Activated B cell treated with CpG ODN at 0.5 μM for 24 hours (primary cell): ENCODE measurements at places on chromosomes 11 and 22. TPM values are rescaled to one million over a fixed set of nuclear protein-coding genes. Genes with fewer than 3 reads are reported as not detected.

DNAJB7 gene
- total RNA-seq, result not detected in 2 replicates

DNA sequence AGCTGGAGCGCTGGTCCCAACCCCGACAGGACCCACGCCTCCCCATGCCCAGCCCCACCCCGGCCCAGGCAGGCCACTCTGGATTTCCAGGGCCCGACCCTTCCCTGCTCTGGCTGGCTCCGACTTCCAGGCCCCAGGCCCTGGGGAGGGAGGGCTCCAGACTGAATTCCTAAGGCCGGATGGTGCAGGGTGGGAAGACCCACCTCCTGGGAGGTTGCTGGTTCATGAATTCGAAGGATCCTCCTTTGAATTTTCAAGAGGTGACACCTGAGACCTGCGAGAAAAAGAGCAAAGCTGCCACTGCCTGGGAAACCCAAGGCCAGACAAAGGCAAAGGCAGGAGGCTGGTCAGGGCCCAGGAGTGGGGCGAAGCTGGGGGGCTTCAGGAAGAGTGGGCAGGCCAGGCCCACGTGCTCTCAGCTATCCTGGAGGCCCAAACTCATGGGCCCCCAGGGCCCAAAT, 47.0 kb upstream of the LINC01488 start:
- DNase-seq, result no peak

GRCh38 chr11:117538263-117539135, 210.8 kb downstream of the CEP164 start:
- no peak for DNase-seq

DNA sequence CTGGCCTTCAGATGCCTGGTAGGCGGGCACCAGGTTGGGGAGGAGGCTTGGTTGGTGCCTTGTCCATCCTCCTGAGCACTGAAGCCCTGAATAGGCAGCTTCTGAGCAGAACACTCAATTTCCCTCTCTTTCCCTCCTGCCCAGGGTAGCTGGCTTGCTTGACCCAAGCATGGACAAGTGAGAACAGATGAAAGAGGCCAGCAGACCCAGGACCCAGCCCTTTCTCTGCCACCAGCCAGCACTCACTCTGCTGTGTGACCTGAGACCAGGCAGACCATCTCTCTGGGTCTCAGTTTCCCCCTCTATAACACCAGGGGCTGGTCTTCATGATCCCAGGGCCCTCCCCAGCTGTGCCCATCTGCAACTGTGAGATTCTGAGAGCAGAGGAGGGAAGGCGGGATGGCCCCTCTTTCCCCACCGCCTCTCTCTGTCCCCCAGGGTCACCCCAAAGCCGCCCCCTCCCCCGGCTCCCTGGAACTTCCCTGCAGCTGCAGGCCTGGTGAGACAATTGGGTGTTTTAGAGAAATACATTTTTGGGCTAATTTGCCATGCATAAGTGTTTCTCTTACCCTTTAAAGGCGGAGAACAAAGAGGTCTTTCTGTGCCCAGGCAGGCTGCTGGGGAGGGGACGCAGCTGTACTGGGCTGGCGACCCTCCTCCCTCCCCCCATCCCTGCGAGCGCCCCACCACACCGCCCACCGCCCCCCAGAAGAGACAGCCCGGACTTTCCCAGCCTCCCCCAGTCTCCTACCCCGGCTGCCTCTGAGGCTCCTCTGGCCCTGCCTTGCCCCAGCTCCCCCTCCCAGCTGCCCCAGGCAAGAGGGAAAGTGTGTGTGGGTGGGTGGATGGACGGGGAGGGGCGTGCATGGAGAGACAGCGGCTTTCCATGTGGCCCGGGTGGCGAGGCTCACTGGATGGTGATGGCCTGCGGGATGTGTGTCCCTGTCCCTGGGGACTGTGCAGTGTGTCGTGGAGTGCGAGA, 30.8 kb upstream of the PICK1 start:
- DNase-seq, result no peak

DNA sequence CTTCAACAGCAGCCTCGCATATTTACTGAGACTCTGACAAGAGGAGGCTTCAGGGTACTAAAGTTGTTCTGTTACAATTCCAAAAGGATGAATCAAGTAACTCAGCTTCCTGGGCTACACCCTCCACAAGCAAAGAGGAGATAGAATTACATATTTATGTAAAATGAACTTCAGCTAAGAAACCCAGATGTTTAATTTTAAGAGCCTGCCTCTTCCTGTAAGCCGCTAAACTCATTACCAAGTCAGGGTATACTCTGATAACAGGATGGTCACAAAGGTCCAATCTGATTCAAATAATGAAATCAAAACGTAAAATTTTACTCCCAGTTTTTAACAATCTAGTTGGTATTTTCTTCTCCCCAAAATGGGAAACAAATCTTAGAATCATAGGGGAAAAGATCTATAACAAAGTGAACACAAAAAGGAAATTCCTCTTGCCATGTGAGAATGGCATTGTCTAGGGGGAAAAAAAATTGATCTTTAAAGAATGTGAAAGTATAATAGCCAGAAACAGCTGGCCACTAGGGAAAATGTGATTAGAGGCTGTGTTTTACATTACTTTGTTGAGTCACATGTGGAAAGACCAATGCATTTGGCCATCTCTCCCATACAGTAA, 30.9 kb downstream of the CHEK2 start:
- no peak for DNase-seq

CARS1 gene
- 95.9 and 110 TPM in 2 replicates for total RNA-seq

FGF19 gene
- total RNA-seq, result not detected in 2 replicates

TRIM48 gene
- total RNA-seq, result not detected in 2 replicates

- DNase-seq, result no peak
Observed at GRCh38 chr11:118643142-118643994, 36.0 kb downstream of the PHLDB1 start.
